ENCODE measurements at places on chromosomes 12 and 14.

GRCh38 chr12:90677552-90677951 is 277.4 kb downstream of the CCER1 start:
- no peak for DNase-seq

GRCh38 chr14:103847451-103848174 is at the start of gene PPP1R13B:
TSS of gene PPP1R13B (minus strand) at chr14:103847575. CDS start at chr14:103847307, 268 bp downstream.
- peak; percentile 96 for DNase-seq

DNA sequence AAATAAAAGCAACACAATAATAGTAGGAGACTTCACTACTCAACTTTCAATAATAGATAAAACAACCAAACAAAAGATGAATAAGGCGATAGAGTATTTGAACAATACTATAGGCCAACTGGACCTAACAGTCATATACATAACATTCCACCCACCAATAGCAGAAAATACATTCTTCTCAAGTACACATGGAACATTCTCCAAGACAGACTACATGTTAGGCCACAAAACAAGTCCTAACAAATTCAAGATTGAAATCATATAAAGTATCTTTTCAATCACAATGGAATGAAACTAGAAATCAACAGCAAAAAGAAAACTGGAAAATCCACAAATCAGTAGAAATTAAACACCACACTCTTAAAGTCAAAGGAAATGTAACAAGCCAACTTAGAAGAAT is 28.8 kb downstream of the RAD52 start:
- DNase-seq = no peak

- DNase-seq = no peak
Measured at GRCh38 chr12:61546296-61546695, 713.9 kb upstream of the USP15 start.

- peak; percentile 58 for DNase-seq
Measured at GRCh38 chr12:50390316-50390741, 6.1 kb downstream of the FAM186A start.

- DNase-seq = peak; percentile 78
Measured at GRCh38 chr12:113980537-113981337, 14.6 kb upstream of the RBM19 start.

DNA sequence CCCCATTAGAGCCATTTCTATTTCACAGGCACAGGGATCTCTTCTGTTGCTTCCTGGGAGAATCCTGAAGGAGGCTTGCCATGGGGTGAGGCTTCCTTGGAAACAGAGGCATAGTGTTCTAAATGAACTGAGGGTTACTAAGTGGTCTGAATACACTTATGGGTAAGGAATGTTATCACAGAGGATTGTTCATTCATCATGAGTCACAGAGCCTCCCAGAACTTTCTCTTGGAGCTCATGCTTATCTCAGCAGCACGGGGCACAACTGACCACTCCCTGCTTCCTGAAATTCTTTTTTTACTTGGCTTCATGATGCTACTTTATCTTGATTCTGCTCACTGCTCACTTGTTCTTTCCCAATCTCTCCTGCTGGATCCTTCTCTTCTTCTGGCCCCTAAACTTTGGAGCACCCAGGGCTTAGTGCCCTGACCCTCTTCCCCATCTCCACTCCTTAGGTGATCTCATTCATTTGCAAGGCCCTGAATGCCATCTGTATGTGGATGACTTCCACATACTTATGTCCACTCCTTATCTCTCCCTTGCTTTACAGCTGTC is 57.9 kb downstream of the ANO6 start:
- DNase-seq = peak; percentile 93

DNA sequence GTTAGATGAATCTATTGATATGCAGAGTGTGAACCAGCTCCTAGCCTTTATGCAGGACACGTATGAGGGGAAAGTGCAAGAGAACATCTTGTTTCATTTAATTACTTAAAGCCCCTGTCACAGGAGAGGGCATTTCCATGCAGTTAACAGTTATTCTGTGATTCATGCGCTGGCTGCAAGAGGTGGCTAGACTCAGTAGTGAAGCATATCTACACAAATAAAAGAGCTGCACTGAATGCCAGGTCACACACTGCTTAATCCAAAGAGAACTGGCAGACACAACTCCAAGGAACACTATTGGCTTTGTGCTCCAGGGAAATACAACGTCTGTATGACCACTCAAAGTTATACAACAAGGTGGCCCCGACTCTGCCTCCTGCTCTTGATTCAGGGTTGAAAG is 394.1 kb downstream of the C12orf75 start:
- no peak for DNase-seq

- DNase-seq = no peak
Measured at GRCh38 chr12:71410844-71411243, 28.8 kb upstream of the LGR5 start.

DNA sequence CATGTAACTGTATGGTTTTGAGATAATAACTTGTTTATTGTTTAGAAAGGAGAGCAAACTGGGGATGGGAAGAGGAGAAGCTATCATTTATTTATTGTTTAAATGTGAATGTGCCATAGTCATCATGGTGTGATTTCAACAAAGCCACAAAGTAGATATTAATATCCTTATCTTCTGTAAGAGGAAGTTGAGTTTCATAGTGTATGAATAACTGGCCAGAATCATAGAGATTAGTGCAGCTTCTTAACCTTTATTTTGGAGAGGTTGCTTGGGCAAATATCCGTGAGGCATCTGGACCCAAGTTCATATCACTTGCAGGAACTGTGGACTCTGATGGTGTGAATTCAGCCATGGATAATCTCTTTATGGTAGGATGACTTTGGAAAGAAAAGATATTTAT is 26.8 kb upstream of the LYZ start:
- DNase-seq = no peak

GRCh38 chr12:3152011-3152511 is 74.9 kb downstream of the TSPAN9 start:
- peak; percentile 59 for DNase-seq

- no peak for DNase-seq
Measured at GRCh38 chr14:100772607-100773165, 46.0 kb downstream of the DLK1 start.

Measured in Daoy (cell line).